NCI-H1417 treated with DMSO at 0.1 percent for 48 hours (cell line): ENCODE measurements at places on chromosomes 16 and 17.

DNA sequence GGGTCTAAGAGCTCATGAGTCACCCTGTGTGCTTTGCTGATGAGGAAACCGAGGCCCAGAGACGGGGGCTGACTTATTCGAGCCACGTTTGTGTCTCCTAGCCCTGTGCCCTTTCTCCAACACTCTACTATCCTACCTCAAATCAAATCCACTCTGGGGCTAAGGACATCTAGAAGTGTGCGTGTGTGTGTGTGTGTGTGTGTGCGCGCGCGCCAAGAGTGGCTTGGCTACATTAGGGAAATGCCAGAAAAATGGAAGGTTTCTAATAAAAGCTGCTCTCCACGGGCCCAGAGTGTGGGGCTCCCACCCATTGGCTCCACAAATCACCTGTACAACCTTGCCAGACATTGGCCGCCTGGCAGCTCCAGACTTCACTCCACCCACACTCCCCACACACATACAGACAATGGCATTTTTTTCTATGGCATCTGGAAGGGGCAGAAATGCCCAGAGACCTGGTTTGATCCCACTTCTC is 30.3 kb upstream of the PHOSPHO1 start:
- DNase-seq, result no peak

- no peak for DNase-seq
These were observed 14.6 kb upstream of the CNGB1 start for GRCh38 chr16:57985204-57986181.

DNA sequence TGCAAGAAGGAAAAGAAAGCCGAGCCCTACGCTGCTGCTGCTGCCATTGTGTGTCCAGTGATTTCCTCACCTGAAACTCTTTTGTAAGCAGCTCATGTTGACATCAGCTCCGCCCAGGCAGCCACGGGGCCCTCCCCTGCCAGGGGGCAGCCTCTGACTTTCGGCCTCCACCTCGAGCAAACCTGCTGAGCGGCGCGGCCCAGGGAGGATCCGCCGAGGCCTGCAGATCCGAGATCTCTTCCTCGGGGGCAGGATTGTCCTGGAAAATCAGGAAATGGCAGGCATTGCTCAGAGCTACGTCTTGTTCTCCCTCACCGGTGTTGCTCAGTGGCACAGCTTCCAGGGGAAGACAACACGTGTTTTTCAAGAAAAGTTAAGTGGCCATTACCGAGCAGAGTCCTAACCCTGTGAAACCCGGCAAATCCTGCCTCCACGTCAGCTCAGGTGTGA is 35.6 kb upstream of the ZNF750 start:
- no peak for DNase-seq

DNA sequence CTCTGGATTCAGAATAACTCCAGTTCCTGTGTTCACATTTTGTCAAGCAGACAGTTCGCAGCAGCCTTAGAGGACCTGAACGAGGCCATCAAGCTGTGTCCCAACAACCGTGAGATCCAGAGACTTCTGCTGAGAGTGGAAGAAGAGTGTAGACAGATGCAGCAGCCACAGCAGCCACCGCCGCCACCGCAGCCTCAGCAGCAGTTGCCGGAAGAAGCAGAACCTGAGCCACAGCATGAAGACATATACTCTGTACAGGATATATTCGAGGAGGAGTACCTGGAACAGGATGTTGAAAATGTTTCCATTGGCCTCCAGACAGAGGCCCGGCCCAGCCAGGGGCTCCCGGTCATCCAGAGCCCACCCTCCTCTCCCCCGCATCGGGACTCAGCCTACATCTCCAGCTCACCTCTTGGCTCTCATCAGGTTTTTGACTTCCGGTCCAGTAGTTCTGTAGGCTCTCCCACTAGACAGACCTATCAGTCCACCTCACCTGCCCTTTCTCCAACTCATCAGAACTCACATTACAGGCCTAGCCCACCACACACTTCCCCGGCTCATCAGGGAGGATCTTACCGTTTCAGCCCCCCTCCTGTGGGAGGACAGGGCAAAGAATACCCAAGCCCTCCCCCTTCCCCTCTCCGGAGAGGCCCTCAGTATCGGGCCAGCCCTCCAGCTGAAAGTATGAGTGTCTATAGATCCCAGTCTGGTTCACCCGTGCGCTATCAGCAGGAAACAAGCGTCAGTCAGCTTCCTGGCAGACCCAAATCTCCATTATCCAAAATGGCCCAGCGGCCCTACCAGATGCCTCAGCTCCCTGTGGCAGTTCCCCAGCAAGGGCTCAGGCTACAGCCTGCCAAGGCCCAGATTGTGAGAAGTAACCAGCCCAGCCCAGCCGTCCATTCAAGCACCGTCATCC is 25.9 kb downstream of the CYB561 start:
- DNase-seq, result no peak

DNA sequence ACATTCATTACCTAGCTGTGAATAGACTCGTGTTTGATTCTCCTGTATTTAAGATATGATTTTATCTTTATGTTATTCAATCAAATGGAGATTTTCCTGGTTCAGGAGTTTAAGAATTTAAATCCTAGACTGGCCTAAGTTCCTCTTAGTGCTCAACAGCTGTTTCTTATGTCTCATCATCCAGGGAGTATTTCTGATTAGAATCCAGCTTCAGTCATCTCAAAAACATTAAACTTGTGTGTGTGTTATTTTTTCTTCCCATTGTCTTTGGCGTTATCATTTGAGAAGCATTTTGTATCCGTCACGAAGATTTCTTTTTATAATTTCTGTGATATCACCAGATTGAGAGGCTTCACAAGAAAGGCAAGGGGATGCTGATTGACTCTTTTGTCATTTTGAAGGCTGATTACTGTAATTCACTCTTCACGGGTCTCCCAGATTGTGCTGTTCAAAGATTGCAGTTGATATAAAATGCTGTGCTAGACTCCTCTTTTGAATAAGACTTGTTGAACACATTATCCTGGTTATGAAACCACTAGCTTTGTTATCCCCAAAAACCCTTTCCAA is 204.8 kb downstream of the CDH8 start:
- no peak for DNase-seq

DNA sequence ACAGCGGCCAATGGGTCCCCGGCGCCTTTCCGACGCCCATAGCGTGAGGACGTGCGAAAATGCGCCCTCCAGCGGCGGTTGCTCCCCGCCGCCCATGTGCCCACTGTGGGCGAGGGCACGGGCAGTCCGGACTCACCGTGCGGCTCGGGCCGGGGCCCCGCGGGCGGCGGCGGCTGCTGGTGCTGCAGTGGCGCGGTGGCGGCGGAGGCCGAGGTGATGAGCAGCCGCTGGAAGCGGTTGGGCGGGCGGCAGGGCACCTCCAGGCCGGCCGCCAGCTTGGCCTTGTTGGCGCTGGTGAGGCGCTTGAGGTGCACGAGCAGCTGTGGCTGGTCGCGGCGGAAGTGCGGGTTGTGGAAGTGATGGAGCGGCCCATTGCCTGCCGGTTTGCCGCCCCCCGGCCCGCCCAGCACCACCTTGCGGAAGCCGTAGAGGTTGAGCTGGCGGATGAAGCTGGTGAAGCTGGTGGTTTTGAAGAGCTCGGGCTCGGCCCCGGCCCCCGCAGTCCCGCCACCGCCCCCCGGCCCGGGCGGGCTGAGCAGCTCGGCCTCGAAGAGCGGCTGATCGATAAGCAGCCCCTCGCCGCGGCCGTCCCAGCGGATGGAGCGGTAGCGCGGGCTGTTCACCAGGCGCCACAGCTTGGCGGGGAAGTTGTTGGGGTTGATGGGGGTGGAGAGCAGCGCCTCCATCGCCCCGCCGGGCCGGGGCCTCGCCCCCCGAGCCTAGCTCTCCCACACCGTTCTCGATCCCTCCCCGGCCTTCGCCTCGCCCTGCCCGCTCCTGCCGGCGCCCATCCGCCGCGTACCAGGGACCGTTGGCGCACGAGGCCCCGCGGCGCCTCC is at the start of gene HSF5:
Gene HSF5, minus strand, starts transcription at position 820 of the 839 bp plus-strand sequence. Its CDS starts 134 bp downstream, at position 686.
- DNase-seq, result no peak

DNA sequence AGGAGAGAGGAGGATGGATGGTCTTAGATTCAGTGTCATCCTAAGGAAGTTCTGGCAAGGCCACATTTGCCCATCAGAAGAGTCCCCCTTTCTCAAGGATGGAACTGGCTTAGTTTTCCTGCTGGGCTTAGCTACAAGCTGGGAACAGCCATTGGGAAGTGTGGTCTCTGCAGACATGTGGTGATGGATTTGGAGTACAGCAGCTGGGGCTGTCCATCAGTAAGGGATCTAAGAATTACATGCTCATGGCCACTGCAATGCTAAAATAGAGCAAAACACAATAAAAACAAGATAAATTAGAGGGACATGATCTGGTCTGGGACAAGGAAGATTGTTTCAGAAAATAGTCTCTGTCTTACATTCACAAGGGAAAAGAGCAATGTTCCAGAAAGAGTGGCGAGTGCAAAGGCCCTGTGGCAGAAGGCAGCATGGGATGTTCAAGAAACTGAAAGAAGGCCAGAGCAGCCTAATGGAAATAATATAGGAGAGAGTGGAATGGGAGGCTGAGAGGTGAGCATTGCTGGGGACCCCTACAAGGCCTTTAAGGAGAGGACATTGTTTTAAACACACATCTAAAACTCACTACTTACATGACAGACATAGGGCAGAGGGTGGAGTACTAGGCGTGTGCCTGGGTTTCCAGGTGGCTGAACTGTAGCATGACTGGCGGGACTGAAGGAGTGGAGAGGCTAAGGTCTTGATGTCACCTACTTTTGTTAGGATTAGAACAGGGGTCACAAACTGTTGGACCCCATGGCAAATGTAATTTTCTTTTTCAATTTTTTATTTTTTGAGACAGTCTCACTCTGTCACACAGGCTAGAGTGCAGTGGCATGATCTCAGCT is 17.0 kb upstream of the TOX3 start:
- no peak for DNase-seq

DNA sequence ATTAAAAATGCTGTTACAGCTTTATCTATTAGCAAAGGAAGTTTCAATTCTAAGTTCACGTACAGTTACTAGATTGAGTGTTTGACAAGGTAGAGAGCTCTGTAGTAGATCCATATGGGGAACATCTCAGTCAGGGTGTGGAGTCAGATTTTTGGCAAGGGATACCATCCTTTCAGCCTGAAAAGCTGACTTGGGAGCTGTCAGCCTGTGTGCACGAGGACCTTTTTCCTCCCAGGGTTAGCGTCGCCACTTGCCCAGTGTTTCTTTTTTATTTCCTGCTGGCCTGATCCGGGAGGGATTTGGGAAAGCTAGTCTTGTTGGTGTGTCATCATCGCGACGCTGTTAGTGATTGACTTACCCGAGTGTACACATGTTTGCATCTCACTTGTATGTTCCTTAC is 29.5 kb downstream of the WWOX start:
- DNase-seq, result no peak

- no peak for DNase-seq
These were observed 34.1 kb upstream of the WWOX start for GRCh38 chr16:78065319-78065718.
